ENCODE measurements at places on chromosomes 5 and 9. TPM values are rescaled to one million over a fixed set of nuclear protein-coding genes. Genes with fewer than 3 reads are reported as not detected.

The C9 gene
- total RNA-seq = not detected

DNA sequence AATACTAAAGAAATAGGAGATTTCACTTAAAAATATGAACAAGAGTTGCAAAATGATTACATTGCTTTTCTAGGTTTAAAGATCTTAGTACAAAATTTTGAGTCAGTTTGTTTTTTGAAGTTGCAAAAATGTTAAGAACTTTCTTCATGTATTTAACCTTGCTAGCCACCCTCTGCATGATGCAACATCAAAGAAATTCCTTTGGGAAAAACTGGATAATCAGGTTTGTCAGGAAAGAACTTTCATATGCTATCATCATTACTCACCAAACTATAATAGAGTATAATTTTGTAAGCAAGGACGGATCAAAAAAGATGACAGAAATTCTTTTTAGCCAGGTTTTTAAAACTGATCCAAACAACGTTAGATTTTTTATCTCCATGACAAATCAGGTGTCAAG is 116.9 kb upstream of the MRPS30 start:
- H3K36me3 ChIP-seq = no peaks in the 10 kb centered on the region
- no peak for DNase-seq
- H3K4me1 ChIP-seq = no peaks in the 10 kb centered on the region
- H3K4me3 ChIP-seq = no peak overlapping the region
- no peak overlapping the region for H3K27ac ChIP-seq

GRCh38 chr5:10655161-10655971 is 91.5 kb downstream of the ANKRD33B start:
- DNase-seq = no peak
- no peaks in the 10 kb centered on the region for H3K27me3 ChIP-seq
- H3K4me3 ChIP-seq = no peak overlapping the region
- H3K36me3 ChIP-seq = no peaks in the 10 kb centered on the region

The PCDHB14 gene
- 7.1 TPM for total RNA-seq

Data from uterus (tissue), 4 donors.